CD4-positive, CD25-positive, alpha-beta regulatory T cell (primary cell): ENCODE measurements at places on chromosomes 4 and X. TPM values are rescaled to one million over a fixed set of nuclear protein-coding genes. Genes with fewer than 3 reads are reported as not detected.

VEGFD gene
- polyA plus RNA-seq, result not detected

KLF8 gene
- polyA plus RNA-seq, result 1.3 TPM

HDX gene
- polyA plus RNA-seq, result 1.1 TPM

BEX2 gene
- polyA plus RNA-seq, result 79.8 TPM

IGSF1 gene
- polyA plus RNA-seq, result not detected

GLOD5 gene
- polyA plus RNA-seq, result not detected

CITED1 gene
- polyA plus RNA-seq, result not detected

NEXMIF gene
- polyA plus RNA-seq, result 0.02 TPM

POU4F2 gene
- not detected for polyA plus RNA-seq

TCEANC gene
- 13.3 TPM for polyA plus RNA-seq

MGAT4D gene
- not detected for polyA plus RNA-seq

CORIN gene
- not detected for polyA plus RNA-seq

CXorf49 gene
- not detected for polyA plus RNA-seq
